ENCODE measurements at places on chromosomes 1 and 21.

DNA sequence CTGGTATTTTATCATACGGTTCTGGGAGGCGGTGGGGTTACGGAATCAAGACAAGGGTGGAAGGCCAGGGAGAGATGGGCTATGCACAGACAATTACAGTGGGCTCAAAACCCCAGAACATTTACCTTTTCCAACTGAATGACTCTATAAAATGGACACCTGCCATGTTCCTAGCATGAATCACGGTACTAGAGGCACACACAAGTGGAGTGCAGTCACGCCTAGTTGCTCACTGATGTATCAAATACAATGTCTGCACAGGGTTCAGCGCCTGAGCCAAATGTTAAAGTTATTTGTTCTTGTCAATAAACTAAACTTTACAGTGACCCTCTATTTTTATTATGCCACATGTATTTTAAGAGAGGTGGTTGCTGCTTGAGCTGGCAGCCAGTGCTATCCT, 121.4 kb downstream of the ATG4C start:
- DNase-seq: no peak

DNA sequence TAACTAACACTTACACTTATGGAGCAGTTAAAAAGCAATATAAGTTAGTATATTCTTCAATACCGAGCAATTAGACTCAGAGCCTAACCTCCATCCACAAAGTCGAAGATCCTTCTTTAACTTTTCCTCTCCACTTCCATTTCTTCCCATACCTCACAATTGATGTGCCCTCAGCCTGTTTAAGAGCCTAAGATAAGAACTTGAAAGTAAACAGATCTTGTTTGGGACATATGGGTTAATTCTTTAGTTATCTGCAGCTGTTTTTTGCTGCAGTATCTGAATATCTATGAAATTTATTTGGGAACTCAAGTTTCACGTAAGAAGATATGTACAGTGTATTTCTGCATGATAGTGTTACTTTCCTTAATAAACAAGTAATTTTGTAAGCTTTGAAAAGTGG, 51.5 kb downstream of the MIGA1 start:
- no peak for DNase-seq

DNA sequence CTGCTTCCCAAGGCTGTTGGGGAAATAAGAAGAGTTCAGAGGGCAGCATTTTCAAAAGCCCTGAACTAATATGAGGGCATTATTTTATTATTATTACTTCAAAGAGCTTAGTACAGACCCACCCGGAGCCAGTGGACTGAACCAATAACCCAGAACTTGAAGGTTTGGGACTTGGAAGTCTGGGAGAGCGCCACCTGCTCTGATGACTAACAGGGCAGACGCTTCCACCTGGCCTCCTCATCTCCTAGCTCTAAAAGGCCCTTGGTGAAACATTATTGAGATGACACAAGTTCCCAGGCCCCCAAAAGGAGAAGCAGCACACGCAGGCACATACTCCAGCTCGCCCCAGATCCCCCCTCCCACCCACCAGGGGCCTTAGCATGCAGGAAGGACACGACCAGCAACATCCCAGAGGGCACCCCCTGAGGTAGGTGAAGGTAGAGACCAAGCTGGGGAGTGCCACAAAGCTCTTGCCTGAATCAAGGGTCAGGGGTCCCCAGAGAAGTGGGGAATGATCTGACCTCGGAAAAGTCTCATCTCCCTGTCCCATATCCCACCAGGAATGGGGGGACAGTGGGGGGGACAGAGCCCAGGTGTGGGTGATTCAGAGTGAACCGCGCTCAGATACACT, 1.3 kb downstream of the DLGAP3 start:
- DNase-seq: no peak

DNA sequence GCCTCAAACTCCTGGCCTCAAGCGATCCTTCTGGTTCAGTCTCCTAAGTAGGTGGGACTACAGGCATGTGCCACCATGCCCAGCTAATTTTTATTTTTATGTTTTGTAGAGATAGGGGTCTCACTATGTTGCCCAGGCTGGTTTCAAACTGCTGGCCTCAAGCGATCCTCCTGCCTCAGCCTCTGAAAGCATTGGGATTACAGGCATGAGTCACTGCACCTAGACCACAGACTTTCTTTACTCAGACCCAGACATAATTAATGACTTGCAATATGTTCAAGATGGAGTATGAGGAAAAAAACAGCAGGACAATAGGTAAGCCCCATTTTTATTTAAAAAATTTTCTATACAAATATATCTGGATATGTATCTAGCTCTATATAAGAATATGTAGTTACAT, 13.2 kb downstream of the KANK4 start:
- DNase-seq: no peak

DNA sequence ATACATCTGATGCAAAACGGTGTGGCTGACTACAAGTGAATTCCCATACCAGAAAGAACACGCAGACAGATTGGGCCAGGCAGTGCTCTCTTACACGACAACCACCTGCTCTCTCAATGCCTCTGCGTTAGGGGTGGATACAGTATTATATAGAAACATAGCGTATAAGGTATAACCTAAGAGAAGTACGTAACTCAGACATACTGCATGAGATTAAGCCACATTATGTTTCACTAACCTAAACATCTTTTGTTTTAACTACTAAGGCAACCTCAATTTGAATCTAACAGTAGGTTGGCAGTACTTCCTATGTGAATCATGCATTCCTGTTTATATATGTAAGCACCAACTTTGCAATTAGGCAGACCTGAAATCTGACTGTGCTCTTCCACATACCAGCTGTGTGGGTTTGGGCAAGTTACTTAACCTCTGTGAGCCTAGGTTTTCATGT, 58.1 kb upstream of the COA6 start:
- no peak for DNase-seq

GRCh38 chr1:153792631-153793041, 17.4 kb downstream of the SLC27A3 start:
- DNase-seq: no peak

- no peak for DNase-seq
These were observed 162.1 kb downstream of the PTPRU start for GRCh38 chr1:29398431-29398830.

- DNase-seq: no peak
These were observed 473.3 kb downstream of the NEGR1 start for GRCh38 chr1:71809085-71809484.

DNA sequence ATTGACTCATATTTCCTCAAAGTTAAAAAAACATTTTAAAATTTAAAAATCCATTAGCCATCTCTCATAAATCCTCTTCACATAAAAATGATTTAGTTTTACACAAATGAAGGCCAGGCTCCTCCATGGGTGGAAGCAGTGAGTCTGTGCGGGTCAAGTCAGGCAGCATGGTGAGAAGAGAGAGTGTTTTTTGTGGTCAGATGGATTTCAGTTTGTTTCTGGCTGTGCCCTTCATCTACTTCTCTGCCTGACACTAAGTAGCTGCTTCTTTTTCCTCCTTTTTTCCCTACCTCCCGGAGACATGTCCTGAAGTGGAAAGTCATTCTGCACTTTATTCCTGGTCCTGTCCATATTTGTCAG, 10.3 kb downstream of the PLA2G4A start:
- DNase-seq: no peak

DNA sequence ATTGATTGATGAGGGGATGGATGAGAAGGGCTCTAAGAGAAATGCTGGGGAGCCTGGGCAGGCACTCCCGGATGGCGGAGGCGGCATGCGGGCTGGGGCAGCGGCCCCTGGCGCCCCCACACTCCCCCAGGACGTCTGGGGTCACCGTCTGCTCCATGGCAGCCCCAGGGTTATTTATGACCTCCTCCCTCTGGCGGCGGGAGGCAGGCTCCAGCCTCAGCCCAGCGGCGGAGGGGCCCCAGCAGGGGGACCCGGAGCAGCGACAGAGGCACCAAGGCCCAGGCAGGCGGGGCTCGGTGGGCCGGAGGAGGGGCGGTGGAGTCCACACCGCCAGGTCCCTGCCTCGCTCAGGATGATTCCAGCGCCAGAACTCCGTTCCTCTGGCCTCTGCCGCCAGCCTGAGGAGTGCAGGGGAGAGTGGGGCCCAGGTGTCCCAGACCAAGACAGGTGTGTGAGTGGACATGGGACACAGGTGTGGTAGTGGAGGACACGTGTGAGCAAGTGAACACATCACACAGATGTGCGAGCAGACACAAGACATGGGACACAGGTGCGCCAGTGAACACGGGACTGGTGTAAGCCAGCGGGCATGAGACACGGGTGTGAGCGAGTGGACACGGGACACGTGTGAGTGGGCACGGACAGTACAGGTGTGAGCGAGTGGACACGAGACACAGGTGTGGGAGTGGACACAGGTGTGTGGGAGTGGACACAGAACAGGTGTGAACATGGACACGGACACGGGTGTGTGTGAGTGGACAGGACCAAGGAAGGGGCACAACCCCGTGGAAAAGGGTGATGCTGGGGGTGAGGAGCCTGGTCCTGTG, 2.5 kb upstream of the SAMD11 start:
- DNase-seq: no peak

DNA sequence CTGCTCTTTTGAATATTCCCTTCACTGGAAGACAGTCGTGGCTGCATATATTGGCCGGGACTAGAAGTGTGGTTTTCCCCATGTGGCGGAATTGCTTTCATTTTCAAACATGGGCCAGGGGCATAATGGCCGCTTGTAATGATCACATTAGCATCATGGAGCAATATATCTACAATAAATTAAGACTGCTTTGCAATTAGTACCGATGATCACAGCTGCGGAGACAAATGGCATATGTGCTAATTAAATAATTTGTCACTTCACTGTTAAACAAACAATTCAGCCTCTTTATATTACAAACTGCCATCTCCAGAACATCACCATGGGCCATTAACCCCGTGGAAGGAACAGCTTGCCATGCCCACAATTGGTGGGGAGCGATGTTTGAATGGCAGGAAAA, 68.2 kb upstream of the OLIG2 start:
- no peak for DNase-seq

DNA sequence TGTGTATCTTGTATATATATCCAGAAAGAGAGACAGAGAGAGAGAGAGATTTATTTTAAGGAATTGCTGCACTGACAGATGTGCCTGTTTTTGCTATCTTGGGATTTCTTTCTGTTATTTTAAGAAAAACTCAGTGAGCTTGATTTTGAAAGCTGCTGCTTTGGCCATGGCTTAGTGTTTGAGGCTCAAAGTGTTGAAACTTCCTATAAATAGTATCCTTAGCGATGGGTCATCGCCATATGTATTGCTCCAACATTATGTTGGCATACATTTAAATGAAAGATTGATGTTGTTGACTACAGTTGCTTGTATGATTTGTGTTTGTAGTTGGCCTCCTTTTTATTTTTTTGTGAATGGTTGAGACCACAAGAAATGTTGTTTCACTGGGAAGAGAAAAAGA, 29.0 kb upstream of the NTPCR start:
- no peak for DNase-seq

DNA sequence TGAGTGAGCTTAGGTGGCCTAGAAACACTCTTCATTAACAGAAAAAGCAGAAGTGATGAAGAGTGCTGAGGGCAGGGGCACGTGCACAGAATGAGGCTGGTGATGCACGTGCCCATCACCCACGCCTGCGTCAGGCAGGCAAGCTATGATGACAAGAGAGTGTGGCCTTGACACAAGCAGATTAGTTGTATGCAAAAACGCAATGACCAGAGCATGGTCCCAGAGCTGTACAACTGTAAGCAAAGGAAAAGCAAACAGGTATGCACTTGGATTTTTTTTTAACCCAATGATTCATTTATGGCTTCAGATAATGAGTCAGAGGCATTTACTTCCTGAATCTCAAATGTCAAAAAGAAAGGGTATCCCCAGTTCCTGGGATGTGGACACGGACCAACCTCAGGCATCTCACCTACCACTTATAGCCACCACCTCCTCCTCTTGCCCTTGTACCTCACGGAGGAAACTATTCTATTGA, 9.1 kb upstream of the TMEM61 start:
- DNase-seq: no peak

DNA sequence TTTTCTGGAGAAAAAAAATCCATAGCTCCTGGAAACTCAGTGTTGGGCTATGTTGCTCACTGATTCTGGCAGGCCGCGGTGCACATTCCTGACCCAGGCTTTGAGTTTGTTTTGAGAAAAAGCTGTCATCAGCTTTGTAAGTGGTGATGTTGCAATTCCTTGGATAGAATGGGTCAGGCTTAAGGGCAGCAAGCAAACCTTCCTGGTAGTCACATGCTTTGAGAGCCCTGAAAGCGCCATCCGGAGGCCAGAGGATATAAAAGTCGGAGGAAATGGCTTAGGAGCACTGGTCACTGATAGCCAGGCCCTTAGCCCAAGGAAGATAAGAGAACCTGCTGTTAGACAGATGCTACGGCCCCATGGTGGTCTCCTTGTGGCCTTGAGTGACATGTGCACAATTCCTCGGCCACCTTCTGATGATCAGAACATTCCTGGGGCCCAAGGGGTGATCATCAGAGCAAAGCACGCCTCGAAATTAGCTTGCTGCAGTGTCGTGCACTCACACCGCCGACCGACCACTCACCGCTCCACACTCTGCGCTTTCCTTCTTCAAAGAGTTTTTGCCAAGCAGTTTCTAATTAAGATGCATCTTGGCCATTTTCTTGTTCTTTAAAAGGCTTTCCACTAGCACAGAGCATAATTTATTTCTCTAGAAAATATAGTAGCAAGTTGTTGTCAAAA, 78.6 kb downstream of the MAN1C1 start:
- no peak for DNase-seq

DNA sequence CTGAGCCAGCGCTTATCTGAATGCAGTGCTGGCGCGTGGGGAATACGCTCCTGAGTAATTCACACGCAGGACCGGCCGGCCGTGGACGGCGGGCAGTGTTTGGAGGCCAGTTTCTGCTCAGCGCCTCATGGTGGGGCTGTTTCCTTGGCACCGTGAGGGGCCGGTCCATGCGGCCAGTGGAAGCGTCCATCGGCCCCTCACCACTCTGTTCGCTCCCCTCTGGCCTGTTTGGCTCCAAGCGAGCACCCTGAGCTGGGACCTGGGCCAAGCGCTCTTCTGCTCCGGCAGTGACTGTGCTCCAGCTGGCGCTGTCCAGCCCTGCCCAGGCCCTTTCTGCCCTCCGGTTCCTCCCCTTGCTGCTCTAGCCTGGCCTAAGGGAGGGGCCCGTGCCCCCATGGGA, 16.3 kb upstream of the PLCH2 start:
- no peak for DNase-seq

DNA sequence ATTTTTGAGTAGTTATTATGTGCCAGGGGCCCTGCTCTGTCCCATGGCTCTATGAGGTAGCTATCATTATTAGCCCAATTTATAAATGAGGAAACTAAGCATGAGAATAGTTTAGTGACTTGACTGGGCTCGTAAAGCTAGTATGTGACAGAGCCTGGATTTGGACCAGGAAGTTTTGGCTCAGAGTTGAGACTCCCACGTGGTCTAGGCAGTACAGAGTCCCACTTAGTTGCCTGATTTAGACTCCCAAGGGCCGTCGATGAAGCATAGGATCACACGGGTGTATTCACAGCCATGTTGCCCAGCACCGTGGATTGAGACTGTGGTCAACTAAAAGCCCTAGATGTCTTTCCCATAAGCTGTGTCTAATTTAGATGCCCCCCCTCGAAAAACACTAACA, 81.7 kb downstream of the DDX20 start:
- DNase-seq: no peak
